Body of pancreas (tissue), 4 donors: ENCODE measurements at places on chromosomes 16 and 17. TPM values are rescaled to one million over a fixed set of nuclear protein-coding genes. Genes with fewer than 3 reads are reported as not detected.

DNA sequence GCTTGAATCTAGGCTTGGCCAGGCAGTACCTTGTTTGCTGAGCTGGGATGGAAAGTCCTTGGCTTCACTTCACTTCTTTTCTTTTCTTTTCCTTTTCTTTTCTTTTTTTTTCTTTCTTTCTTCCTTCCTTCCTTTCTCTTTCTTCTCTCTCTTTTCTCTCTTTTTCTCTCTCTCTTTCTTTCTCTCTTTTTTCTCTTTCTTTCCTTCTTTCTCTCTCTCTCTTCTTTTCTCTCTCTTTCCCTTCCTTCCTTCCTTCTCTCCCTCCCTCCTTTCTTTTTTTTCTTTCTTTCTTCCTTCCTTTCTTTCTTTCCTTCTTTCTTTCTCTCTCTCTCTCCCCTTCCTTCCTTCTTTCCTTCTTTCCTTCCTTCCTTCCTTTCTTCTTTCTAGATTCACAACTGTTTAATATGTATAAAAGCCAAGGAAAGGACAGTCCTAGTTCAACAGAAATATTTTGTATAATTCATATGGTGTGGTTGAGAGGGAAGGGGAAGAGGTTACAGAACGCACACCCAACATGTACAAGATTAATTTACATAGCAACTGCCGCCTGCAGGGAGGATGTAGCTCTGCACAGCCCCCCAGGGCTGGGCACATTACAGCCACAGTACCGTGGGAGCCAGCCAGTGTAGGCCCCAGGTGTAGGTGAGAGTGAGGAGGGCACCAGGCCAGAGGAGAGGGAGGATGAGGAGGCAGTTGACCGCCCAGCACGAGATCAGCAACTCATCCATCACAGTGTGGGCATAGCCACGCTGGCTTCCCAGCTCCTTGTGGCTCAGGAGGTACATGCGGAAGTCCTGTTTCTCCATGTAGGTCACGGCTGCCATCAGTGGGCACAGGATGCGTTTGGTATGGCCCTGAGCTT is 9.7 kb upstream of the ITGB3 start:
- DNase-seq = no peak

DNA sequence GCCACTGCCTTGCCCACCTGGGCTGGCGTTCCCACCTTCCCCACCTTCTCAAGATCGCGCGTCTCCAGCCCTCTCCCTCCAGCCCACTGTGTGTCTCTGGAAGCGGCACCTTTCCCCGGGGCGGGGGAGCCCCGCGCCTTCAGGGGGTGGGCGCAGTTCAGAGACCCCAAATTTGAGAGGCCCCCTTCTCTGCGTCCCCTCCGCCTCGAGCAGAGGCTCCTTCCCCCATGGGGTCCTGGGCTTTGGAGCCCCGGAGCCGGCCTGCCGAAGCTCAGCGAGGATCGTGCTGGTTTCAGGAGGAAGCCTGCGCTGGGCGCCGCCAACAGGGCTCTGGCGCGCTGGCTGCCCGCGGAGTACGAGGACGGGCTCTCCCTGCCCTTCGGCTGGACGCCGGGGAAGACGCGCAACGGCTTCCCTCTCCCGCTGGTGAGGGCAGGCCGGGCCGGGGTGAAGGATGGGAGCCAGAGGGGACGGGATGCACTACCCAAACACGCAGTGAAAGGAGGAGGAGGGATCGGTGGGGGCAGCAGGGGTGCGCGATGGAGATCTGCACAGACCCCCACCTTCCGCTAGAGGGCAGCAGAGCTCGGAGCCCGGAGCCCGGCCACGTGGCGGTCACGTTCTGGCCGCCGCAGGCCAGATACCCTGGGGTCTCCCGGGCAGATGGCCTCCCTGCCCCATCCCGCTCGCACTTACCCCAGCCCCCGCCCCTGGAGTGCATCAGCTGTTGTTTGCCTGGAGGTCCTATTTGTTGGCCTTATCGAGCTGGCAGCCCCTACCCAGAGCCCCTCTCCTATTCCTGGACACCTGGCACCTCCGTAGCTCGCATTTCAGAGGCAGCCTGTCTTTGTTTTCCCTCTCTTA is 11.1 kb downstream of the LPO start:
- DNase-seq = peak; percentile 62

GRCh38 chr16:53457670-53458069 is 23.4 kb downstream of the RBL2 start:
- DNase-seq = no peak

- no peak for DNase-seq
Observed at GRCh38 chr16:28865722-28866453, 2.2 kb downstream of the SH2B1 start.

- DNase-seq = no peak
Observed at GRCh38 chr16:56145369-56145768, 45.9 kb upstream of the GNAO1 start.

- DNase-seq = peak; percentile 35
Observed at GRCh38 chr16:27724482-27725235, 174.7 kb downstream of the KATNIP start.

GRCh38 chr17:37051833-37052232 is 103.1 kb downstream of the AATF start:
- no peak for DNase-seq

DNA sequence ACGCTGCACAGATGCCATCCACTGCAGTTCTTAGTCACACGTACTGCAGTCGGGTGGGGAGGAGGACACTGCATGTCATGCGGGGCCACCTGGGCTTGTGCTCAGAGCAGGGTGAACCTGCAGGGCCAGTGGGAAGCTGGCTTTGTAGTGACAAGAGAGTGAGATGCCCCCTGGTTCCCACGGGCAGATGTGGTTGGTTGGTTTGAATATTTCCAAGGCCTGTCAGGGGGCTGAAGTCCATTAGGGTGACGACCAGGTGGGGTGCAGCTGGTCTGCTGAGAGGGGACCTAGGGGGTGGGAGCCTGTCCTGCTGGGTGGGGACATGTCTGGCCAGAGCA is 14.3 kb downstream of the ZNF213 start:
- DNase-seq = no peak

- no peak for DNase-seq
Observed at GRCh38 chr17:30558686-30559545, 81.7 kb downstream of the GOSR1 start.

DNA sequence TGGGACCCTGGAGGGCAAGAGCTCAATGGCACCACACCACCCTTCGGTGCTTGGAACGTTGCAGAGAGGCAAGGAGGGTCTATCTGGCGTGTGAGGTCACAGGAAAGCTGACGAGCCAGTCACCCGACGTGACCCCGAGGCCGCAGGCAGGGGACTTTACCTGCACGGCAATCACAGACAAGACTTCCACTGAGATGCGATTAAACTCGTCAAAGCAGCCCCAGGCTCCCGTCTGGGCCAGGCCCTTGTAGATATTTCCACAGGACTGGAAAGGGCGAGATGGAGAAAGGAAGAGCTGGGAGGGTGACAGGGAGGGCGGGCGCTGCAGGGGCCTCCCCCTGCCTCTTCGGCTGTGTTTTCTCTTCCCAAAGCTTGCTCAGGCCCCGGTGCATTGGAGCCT is 78.3 kb downstream of the DNAH17 start:
- no peak for DNase-seq

GRCh38 chr17:55648086-55648485 is 74.6 kb downstream of the TMEM100 start:
- no peak for DNase-seq

- DNase-seq = no peak
Observed at GRCh38 chr16:69522041-69522578, 43.7 kb upstream of the NFAT5 start.

GRCh38 chr17:10745231-10745630 is 15.4 kb upstream of the TMEM220 start:
- no peak for DNase-seq

DNA sequence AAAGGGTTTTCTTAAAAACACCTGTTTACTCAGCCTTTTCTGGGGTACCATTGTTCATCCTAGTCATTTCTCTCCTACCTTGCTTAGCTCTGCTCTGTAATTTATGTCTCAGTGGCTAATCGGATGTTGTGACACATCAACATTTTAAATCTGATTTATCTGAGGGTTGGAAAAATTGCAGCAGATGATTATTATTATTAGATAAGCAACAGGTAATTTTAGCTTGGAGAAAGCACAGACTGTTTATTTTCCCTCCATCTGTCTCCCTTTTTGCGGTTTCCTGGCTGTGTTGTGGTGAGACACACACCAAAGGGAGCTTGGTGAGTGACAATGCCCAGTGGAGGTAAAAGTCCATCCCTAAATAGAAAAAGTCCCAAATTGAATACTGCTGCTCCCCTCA is 389.9 kb downstream of the UTP18 start:
- DNase-seq = no peak

DNA sequence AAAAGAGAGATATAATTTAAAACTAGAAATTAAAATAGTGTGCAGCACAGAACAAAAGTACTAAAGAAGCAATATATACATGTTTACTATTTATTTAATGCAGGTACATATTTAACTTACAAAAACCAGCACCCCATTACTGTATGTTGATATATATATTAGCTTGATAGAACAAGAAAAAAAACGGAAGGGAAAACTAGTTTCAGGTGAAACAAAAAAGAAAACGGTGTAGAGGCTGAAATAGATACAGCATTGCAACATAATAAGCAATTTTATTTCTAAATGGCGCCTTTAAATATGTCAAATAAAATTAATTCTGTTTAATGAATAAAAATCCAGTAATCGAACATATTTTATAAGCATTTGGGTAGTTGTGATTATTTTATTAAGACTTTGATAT is 3.9 kb downstream of the HNF1B start:
- no peak for DNase-seq

- no peak for DNase-seq
Observed at GRCh38 chr16:87541147-87541871, 48.5 kb upstream of the ZCCHC14 start.

DNA sequence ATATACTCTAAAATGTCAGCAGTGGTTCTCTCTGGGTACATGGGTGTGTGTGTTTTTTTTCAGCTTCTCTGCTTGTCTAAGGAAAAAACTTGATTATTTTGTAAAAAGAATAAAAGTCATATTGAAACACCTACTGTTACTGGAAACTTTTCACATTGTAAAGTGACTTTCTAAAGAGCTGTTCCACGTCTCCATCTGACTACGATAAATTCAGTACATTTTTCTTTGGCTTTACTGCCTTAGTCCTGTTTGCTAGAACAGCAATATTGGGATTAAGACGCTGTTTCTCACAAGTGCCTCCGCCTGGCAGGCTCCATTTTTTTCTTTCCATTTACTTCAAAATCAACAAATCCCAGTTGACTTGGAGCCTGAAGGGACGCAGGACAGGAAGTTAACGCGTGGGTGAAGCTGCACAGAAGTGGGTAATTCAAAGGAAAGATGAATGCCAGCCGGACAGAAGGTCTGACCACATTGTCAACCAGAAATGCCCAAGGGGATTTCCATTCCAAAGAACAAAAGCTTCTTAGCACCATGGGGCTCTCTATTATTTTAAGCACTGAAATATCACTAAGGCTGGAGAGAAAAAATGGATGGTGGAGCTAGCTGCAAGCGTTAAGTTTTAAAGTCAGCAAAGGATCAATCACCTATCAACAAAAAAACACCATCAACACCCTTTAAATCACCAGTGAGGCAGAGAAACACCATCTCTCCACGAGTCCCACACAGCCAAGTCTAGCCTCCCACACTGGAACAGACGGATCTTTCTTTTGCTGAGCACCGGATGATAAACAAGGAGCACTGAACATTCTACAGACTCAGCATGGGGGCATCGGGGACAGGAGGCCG is 8.4 kb downstream of the GLOD4 start:
- DNase-seq = no peak

DNA sequence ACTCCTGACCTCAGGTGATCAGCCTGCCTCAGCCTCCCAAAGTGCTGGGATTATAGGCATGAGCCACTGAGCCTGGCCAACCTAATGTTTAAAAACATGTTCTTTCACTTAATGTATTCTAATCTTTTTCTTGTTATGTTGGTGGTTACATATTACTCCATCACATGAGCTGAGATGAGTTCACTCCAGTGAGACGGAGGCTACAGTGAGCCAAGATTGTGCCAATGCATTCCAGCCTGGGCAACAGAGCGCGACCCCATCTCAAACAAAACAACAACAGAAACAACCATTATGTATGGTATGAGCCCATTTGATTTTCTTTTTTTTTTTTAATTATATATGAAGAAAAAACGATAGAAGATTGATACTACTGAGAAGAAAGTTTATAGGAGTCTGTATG is 39.6 kb downstream of the SLC39A11 start:
- DNase-seq = no peak

GRCh38 chr16:25855063-25855462 is 163.3 kb downstream of the HS3ST4 start:
- DNase-seq = no peak

Gene IRX3
- total RNA-seq = 2.6 TPM

Gene CCL4
- not detected for total RNA-seq

Gene HLF
- 4.9 TPM for total RNA-seq

Gene TEDC2
- total RNA-seq = not detected

Gene KRTAP3-1
- not detected for total RNA-seq

Gene CXCL16
- total RNA-seq = 27.5 TPM
